NCI-H146 (cell line): ENCODE measurements at places on chromosomes 2 and 18.

DNA sequence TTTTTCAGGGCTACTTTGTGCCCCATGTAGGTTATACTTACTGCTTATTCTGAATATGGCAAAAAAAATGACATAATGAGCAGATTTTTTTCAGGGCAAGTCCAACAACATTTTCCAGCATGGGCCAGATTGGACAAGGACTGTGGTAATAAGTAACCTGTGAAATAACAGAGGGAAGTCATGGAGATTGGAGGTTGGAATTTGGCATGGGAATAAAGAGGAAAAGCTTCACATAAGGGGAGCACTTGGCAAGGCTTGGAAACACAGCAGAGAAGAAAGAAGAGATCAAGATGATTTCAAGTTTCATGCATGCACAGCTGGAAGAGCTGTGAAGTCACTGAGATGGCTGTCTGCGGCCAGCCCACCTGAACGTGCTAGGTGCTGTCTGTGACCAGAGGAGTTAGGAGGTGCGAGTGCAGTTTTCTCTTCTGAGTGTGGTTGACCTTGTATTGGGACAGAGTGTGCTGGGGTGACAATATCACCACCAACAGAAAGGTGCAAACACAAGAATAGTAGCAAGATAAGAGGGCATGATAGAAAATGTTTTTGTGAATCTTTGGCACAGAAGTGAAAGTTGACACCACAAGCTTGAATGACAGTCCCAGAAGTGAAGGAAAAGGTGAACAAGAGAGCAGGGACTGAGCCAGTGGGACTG is 71.1 kb upstream of the DSC1 start:
- DNase-seq, result no peak

DNA sequence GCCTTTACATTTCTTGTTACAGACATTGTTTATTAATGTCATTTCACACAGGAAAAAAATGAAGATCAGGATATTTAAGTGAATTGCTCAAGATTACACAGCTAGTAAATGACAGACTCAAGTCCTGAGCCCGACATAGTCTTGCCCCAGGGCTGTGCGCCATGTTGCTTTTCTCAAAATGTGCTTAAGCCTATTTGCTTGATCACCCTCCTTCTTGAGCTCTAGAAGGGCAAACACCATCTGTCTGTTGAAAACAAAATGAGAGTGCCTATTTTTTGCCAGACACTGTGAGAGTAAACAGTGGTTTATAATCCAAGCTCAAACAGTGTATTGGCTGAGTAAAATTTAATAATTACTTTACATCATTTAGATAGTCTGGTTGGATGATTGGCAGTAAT is 34.8 kb upstream of the HNMT start:
- peak; percentile 42 for DNase-seq

DNA sequence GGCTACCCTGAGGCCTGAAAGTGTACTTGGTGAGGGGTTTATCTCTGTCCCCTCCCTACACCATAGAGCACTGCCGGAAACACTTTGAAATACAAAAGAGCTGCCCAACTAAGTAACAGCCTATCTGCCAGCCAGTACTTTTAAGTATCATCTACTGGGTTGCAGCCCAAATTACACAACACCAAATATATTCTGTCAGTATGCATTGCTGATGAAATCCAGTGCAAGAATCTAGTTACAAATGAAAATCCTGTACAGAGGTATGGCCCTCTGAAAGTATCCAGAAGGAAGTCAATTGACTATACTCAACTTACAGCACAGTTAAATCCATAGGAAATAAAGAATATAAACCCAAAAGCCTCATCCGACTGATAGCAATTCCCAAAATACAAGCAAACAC is 280.8 kb downstream of the CCDC85A start:
- DNase-seq, result no peak

GRCh38 chr2:193627187-193627926 is 1432.6 kb upstream of the TMEFF2 start:
- no peak for DNase-seq

DNA sequence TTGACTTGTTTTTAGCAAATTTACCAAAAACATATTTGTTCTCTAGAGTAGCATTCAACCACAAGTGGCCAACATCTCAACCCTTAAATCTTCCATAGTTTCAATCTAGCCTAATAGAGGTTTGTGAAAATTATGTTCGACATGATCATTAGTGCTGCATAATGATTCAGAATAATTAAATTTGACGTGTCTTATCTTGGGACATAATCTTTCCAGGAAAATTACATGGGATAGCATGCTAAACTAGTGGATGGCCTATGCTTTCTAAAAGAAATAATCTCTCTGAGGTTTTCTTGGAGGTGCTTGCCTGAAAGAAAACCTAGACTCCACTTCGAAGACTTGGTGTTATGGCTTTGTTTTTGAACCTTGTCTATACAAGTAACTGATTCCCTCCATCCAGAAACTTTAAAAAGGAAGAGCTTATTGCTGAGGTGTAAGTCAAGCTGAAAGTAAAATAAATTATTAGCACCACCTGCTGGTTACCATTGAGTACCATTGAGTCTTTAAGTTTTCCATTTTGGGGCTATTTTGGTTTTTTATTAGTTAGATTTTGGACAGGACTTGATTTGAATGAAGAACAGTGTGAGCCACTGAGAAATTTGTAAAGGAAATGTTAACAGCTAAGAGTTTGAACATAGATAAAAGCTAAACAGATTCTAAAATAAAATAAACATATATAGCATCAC is 32.7 kb downstream of the COX7A2L start:
- peak; percentile 14 for DNase-seq
